ENCODE measurements at places on chromosomes 7 and 10.

DNA sequence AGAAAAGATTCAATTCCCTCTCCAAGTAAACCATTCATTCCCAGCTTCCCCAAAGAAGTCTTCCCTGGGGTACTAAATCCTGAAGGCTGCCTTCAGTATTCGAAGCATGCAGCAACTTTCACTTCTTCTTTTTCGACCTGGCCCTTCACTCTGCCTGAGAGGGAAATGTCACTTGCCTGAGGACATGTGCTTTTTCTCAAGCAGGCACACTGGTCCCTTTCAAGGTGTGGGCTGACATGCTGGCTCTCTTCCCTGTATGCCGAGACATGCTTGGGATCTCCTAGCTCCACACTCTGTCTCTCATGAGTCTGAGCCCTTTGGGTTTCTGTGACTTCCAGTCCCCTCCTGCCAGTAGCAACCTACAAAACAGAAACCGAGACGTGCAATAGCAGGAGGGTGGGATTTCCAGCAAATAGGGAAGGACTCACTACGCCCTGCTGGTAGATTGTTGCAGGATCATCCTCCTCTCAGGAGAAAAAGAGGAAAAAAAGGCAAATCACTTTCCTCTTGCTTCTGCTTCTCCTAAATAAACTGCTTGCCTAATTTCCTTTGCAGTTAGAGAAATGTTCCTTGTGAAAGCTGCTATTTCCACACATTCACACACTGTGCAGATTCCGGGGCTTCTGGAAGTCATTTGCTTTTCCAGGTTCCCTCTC is 33.5 kb downstream of the FIGNL1 start:
- peak; percentile 89 for DNase-seq

- DNase-seq = peak; percentile 23
Measured at GRCh38 chr7:15326044-15326644, 235.7 kb downstream of the AGMO start.

DNA sequence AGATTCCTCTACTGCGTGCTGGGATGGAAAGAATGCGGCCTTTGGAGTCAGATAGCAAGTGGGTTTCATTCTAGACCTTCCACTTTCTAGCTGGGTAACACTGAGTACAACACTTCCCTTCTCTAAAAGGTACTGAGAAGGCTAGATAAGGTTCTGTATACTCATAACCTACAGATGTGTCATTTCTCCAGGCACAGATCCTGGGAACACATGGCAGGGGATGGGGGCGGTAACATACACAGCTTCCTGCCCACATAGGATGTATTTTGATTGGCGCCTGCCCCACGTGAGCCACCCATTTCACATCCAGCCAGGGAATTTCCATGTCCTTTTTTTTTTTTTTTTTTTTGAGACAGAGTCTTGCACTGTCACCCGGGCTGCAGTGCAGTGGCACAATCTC is 31.8 kb downstream of the KLRG2 start:
- no peak for DNase-seq

DNA sequence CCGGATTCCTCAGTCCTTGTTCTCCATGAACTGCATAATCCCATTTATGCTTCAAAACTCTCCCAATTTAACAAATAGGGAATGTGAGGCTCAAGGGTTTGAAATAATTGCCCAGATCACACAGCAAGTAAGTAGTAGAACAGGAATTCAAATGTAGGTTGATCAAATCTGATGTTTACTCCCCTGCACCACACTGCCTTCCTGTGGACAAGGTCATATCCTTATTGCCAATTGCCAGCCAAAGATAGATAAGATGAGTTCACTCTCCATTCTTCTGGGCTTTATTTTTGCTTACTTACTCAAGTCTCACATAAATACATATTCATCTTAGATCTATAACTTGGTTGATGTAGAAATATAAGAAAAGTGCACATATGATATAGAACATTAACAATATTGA is 435.2 kb upstream of the ETV1 start:
- DNase-seq = no peak

GRCh38 chr10:72354356-72355213 is at the start of gene DNAJB12:
DNAJB12 (minus strand) TSS chr10:72354919; CDS start chr10:72354897, 22 bp downstream.
- DNase-seq = peak; percentile 96

GRCh38 chr7:127652333-127653248 is 597 bp downstream of the SND1 start:
- peak; percentile 31 for DNase-seq

- DNase-seq = no peak
Measured at GRCh38 chr10:66786709-66787108, 139.1 kb upstream of the LRRTM3 start.

GRCh38 chr10:30562787-30563186 is 66.8 kb downstream of the LYZL2 start:
- DNase-seq = no peak

GRCh38 chr10:27369880-27370279 is 129.3 kb upstream of the ACBD5 start:
- DNase-seq = peak; percentile 28

GRCh38 chr7:98085674-98086073 is 21.0 kb upstream of the LMTK2 start:
- DNase-seq = no peak

Measured in suppressor macrophage treated with lipopolysaccharide for 4 hours (primary cell).